ENCODE measurements at places on chromosomes 2 and 18.

DNA sequence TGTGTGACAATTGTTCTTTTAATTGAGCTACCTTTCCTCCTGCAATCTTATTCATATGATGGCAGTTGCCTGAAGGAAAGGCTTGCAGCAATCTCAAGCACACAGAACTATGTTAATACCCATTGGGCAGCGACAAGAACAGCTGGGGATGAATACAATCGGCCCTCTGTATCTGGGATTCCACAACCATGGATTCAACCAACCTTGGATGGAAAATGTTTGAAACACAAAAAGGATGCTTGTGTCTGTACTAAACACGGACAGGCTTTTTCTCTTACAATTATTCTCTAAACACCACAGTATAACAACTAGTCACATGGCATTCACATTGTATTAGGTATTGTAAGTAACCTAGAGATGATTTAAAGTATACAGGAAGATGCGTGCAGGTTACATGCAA, 256.1 kb upstream of the SIX2 start:
- DNase-seq, result no peak

DNA sequence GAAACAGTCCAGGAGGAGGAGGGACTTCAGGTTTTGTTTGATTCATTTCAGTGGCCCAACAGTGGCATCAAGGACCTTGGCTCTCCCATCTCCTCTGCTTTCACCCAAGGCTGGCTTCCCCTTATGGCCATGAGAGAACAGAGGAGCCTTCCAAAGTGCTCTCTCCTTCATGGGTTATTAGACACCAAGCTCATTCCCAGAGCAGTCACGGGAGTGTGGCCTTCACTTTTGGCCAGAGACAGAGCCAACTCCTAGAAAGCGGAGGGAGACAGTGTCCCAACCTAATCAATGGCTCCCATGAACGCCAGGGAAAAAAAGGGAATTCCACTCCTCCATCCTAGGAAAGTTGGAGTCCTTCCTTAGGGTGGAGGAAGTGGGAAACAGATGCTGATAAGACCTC, 871 bp upstream of the DUSP28 start:
- DNase-seq, result no peak

DNA sequence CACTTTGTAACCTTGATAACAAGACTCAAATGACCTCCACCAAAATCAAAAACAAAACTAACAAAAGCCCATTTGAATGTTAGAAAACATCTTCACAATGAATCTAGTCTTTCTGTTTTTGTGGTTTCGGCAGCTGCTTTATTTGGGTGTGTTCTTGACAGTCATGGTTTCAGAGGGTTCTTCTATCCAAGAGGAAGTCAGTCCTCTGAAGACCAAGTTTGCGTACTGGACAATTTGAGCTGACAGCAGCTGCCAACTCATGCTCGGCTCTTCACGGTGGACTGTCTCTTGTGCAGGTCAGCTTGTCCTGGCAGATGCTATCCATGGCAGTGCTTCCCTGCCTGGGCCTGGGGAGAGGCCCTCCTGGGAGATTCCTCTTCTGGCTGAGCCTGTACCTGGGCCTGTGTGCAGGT, 91.0 kb downstream of the TMEM17 start:
- no peak for DNase-seq

DNA sequence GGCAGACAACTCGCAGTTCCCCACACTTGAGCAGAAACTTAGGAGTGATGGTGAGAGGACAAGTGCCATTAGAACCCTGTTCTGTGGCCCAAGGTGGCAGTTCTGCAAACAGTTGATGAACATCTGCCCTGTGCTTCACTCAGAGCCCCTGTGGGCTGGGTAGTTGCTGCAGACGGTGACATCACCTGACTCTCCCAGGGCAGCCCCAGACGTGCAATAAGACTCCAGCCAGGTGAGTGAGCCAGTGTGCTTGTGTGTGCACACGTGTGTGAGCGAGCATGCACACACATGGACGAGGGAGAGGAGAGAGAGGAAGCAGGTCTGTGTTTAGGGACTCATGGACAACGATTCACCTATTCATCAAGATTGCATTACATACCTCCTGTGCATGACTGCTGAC, 136.0 kb upstream of the GLI2 start:
- DNase-seq, result no peak

DNA sequence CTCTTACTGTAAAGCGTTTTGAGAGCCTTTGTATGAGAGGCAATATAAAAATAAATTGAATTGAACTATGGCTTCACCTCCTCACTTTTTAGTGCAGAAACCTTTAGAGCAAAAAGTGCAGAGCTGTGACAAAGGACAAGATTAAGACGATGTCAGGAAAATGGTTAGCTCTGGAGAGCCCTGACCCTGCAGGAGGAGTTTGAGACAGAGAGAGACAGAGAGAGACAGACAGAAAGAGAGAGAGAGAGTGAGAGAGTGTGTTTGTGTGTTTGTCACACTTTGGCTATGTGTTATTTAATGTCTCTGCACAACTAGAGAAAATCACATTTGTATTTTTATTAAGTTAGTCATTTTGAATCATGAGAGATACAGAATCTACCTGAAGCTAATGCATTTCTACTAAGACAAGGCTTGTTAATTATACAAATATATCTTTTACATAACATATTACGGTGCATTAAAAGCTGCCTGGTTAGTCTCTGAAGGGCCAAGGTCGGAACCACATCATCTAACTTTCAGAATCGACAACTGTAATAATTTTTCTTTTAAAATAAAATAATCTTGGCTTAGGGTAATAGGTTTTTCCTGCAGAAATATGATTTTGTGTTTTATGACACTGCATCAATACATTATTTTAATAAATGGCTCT, 423.5 kb upstream of the ZEB2 start:
- no peak for DNase-seq

DNA sequence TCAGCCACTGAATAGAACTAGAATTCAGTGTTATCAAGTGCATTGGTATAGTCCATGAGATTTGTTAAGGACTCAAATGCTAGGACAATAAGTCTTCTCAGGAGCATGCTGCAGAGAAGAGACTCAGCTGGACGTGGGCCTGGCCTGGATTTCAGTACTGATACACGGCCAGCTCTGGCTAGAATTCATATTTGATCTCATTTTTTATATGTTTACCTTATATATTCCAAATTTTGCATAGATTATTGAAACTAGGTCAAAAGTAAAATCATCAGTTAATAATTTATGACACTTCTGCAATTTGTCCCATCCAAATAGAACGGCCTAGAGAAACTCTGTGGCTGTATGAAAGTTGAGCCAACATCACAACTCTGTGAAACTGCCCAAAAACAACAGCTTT, 262.0 kb downstream of the DLGAP1 start:
- DNase-seq, result no peak

GRCh38 chr2:118510807-118511206, 336.6 kb downstream of the EN1 start:
- DNase-seq, result no peak

- no peak for DNase-seq
Measured at GRCh38 chr2:46032996-46033395, 264.2 kb upstream of the EPAS1 start.

DNA sequence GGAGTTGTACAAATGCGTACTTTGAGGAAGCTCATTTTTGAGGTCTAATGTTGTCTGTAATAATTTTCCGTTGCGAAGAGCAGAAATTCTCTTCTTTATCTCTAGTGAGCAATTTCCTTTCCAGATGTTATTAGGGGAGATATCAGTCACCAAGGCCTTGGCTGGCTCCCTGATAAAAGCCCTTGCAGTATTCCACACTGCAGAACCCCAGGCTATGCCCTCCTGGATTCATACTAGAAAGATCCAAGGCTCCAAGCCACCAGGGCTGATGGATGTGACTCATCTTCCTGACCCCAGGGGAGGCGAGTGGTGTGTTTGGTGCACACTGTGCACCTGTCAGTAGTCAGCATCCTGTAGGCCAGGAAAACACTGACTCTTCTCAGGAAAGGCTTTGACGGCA, 34.7 kb downstream of the INO80C start:
- DNase-seq, result peak; percentile 31

DNA sequence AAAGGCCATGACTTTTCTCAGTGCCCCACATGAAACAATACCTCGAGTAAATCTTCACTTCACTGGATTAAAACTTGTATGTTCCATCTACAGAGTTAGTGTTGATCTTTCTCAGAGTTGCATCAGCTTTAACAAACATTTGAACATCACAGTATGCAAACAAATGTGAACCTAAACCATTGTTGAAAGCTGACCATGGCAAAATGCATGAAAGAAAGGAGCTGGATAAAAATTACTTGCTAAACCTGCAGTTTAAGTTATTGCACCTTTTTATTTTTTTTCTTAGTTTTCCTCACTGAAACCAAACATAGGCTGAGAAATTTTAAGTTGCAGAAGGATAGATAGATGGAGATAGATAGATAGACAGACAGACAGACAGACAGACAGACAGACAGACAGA, 107.2 kb upstream of the UGP2 start:
- no peak for DNase-seq

- DNase-seq, result no peak
Measured at GRCh38 chr2:225602205-225602604, 202.7 kb downstream of the NYAP2 start.

- DNase-seq, result no peak
Measured at GRCh38 chr2:224085811-224086210, 46.7 kb upstream of the SERPINE2 start.

DNA sequence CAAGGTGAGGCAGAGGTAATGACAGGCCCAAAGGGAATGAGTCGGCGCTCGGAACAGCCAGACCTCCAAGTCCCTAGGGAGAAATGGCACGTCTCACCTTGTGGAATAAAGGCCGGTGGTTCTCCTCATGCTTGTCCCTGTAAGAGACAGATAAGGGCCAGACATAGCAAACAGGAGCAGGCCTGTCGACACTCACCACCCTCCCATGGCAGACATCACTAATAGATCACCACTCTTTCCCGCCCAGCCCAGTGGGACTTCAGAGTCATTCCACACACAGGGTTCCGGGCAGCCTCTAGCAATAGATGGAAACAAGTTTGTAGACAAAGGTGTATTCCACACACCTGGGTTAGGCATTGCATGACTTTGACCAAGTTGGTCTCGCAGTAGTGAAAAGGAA, 6.3 kb downstream of the DNPEP start:
- DNase-seq, result no peak

DNA sequence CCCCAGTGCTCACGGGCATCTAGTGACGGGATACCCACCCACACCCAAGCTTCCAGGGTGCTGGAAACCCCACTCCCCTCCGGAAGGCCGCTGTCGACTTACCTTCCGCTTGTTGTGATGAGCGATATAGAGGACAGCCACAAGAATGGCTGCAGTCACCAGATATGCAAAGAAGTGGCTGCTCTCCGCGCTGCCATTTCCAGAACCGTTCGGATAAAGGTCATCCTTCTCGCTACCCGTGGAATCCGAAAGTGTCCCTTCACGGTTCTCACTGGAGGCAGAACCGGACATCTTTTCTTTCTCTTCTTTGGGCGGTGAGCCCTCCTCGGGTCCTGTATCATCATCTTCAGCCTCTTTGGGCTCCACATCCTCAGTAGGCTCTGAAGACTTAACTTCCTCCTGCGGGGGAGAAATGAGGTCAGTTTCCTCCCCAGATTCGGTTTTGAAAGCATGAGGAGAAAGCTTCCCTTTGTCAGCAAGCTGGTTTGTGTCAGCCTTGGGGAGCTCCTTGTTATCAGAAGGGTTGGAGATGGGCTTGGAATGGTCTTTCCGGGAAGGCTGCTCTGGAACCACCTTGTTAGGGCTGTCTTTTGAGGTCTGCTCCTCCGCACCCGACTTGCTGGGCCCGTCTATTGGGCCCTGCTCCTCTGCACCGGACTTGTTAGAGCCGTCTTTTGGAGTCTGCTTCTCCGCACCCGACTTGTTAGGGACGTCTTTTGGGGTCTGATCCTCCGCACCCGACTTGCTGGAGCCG, 1.2 kb downstream of the TGOLN2 start:
- peak; percentile 38 for DNase-seq

DNA sequence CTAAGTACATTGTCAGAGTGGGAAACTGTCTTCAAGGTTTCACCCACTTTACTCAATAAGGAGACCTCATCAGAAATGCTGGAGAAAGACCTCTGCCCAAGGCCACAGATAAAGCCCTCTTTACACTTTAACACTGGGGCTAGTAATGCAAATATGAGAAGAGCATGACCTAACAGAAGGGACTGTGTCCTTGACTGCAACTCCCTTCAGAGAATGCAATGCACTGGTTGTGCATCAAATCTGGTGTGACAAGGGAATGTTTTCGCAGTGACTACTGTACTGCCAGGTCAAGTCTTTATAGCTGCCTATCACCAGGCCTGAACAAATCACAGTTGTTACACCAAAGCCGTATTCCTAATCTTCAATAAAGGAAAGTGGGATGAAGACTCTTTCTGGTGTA, 28.6 kb downstream of the CDH19 start:
- no peak for DNase-seq

- no peak for DNase-seq
Measured at GRCh38 chr2:191713837-191714236, 35.9 kb downstream of the NABP1 start.

DNA sequence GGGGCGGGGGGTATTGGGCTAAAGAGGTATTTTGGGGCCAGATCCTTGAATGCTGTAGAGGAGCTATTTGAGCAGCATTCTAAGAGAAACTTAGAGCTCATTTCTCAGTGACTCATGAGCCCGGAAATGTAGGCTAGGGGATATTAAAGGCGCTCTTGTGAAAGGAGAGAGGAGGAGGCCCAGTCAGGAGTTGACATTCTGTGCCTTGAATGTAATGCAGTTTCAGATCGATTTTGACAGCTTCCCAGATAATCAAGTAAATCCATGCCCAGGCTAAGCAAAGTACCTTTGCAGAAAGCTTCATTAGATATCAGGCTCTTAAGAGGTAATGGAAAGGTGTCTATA, 1.5 kb downstream of the CAB39 start:
- no peak for DNase-seq

DNA sequence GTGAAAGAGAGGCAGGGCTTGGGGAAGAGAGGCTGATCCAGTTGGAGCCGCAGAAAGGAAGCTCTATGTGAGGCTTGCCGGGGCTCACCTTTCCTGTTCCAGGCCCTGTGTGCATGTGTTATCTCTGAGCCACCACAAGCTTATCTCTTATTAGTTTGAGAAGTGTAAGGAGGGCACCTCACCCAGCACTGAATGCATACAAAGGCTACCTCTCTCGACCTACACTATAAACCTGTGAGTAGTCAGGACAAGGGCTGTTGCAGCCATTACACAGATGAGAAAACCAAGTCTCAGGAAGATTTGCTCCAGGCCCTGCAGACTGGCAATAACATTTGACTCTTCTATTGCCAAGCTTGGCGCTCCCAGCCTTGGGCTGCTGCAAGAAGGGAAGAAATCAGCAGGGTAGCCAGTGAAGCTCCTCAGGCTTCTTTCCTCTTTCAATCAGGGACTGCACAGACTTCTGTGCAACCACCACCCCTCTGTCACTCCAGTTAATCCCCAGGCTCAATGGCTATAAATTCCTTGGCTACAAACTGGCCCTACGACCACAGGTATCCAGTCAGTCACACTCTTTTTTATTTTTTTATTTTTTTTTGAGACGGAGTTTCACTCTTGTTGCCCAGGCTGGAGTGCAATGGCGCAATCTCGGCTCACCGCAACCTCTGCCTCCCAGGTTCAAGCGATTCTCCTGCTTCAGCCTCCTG, 73.8 kb downstream of the CLHC1 start:
- DNase-seq, result no peak

All from heart left ventricle (tissue), 16 donors.